NCI-H187 treated with DMSO at 0.1 percent for 48 hours (cell line): ENCODE measurements at places on chromosomes 3 and 15.

DNA sequence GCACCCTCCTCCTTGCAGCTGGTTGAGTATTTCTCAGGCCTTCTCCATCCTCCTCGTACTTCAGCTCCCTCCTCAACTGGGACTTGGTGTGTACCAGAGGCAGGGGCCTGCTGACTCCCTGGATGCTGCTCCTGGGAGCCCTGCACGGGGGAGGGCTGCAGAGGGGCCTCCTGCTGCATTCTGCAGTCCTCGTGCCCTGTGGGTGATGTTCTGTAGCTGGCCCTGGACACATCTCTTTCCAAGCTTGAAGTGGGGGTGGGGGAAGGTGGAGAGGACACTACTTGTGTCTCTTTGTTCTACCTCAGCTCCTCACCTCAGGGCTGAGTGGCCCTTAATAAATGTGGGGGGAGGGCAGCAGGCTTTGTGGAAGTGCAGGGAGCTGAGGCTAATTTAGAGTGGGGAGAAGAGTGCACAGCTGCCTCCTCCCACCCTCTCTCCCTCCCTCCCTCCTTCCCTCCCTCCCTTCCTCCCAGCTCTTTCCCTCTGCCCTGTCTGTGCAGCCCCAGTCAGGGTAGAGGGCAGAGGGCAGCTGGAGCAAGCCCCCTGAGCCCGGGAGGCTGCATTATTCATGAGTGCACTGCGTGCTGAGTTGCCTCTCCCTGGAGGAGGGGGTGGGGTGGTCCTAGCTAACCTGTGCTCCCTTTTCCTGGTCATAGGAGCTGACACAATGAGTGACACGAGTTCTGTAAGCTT, 3.7 kb upstream of the GRM2 start:
- DNase-seq, result peak; percentile 25

DNA sequence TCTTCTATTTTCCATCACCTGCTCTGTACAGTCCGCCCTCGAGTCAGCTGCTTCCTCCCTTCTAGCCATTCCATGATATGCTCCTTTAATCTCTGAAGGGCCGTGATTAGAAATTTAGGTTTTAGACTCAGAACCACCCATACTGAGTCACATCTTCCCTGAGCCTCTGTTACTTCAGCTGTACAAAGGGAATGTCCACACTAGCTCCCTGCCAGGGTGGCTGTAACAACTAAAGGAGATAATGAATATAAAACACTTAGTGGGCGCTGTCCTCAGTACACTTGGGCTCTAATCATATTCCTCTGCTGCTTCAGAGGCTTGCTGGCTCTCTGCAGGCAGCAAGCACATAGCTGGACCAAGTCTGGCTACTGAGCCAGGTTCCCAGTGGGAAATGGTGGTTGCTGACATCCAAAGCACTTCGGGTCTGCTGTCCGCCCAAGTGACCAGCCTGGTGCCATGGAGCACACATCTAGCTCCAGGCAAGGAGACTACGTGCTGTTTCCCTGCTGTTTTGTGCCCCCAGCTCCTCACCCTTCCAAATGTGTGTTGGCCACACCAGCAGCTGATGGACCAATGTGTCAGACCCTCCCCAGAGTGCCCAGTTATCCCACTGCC, 901 bp upstream of the CHST14 start:
- DNase-seq, result no peak

GRCh38 chr15:70293591-70294470, 196.1 kb upstream of the TLE3 start:
- DNase-seq, result no peak

GRCh38 chr3:44529927-44530326, 25.1 kb upstream of the ZKSCAN7 start:
- DNase-seq, result no peak

DNA sequence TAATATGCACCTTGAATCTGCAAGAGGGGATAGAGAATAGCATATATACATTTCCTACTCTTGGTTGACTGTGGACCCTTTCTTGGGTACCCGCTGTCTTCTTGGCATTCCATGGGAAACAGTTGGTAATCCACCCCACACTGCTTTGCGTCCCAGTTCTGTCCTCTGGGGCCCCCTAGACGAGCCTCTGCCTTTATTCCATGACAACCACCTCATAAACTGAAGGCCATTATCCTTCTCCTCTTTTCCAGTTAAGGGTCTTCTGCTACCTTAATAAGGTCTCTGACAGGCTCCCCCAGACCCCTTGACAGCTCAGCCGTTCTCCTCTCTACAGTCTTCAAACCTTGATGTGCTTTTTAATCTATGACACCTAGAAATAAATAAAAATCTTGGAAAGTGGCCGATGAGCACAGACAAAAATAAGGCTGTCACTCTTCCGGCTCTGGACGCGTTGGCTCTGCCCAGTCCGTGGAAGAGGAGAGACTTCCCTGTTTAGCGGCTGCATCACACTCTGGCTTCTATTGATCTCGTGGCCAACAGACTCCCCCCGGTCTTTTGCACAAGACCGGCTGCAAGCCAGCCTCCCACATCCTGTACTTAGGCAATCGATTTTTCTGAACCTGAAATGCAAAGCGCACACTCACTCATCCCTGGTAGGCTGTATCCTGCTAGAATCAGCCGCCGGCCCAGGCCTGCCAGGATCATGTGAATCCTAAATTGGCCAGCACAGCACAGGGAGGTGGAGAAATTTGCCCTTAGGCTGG, 251.0 kb upstream of the TLE3 start:
- no peak for DNase-seq

GRCh38 chr15:85493260-85493659, 112.9 kb downstream of the AKAP13 start:
- DNase-seq, result no peak

DNA sequence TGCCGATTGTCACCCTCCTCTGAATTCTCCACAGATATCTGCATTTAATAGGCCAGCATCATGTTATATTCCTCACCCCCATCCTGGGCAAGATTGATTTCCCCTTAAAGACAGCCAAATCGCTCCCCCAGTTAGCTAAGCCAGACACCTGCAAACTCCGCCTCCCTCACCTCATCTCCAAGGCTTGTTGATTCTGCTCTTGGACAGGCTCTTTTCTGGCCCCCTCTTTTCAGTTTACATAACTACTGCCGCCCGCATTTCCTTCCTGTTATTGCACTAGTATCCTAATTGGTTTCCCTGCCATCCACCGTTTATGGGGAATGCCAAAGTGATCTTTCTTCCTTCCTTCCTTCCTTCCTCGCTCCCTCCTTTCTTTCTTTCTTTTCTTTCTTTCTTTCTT, 214.7 kb upstream of the MRPL3 start:
- no peak for DNase-seq

DNA sequence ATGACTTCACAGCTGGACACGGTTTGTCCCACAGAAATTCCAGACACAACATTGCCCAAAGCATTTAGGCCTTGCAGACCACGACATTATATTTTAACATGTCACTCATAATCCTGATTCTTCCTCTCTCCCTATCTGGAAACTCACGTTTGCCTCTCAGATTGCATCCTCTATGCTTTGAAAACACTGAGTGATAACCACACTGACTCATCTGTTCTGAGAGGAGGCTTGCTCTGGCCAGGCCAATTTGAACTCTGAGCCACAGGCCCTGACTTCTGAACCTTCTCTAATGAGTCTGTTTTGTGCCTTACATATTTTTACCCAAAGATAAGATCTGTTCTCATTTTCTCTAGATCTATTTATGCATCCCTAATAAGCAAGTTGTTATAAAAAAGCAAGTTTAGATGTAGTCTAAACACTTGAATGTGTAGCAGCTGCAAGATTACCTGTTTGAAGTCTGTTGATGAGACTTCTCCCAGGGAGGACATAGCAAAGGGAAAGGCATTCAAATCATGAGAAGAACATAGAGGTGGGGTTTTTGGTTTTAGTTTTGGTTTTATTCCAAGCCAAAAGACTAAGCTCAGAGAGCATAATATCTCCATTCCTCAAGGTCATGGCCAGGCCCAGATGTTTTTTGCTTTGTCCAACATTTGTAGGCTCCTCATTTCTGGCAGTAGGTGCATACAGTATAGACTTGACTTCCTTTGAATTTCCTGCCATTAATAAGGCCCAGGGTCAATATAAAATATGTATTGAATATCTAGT, 234.4 kb upstream of the LRTM1 start:
- DNase-seq, result no peak

GRCh38 chr15:49270541-49271421, 100.7 kb downstream of the GALK2 start:
- no peak for DNase-seq

DNA sequence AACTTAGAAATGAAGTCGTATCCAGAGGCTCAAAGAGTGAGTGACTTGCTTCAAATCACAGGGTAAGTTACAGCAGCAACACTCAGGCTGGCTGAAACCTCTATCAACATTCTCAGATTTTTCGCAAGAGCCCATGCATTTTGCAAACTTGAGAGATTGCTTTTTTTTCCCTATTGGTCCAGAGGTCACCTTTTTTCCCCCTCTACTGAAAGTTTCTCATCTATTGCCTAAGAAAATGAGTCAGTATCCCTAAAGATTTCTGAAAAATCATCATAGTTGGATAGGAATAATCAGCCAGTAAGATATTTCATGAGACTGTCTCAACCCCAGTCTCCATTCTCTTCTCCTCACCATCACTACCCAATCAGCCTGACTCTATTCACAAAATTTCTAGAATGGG, 410.6 kb downstream of the FOXP1 start:
- no peak for DNase-seq

GRCh38 chr3:182438398-182438797, 354.9 kb upstream of the ATP11B start:
- no peak for DNase-seq

DNA sequence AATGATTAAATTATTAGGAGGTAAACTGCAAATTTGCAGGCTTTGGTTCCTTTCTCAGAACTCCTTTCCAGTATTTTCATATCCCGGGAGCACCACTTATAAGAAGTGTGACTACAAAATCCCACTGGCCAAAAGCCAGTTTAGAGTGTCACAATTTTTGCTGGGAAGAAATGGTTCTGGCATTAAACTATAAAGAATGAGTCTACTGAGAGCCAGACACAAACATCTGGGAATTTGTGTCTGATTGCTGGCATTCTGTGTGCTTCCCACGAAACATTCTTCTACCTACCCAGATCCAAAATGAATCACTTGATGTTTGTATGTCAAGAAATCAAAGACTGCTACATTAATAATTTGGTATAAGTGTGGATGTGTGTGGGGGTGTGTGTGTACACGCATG, 82.8 kb downstream of the DUT start:
- DNase-seq, result no peak

DNA sequence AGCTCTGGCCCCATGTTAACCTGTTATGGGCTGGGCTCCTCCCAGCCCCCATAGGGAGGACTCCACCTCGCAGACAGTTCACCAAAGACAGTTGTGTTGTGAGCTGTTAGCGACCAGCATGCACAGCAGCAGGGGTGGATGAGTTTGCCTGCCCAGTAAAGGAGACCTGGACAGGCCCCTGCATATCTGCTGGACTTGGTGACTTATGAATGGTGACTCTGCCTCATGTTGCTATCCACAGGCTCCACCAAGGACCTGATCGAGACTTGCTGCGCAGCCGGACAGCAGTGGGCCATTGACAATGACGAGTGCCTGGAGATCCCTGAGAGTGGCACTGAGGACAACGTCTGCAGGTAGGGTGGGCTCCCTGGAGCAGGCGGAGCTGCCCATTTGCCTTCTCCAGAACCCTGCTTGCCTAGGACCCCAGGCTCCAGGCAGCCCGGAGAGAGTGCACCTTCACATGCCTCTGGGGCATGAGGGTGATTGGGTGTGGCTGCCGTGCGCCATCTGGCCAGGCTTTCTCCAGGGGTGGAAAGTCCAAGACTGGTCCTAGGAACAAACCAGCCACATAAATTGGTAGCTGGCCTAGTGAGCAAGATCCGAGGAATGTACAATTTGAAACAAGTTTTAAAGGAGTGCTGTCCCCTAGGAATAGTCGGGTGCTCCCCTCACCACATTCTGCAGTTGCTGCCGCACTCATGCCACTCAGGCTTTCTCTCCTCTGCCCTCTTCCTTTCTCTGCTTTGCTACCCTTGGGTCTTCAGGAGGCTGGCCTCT, 59.1 kb downstream of the FBLN2 start:
- no peak for DNase-seq

DNA sequence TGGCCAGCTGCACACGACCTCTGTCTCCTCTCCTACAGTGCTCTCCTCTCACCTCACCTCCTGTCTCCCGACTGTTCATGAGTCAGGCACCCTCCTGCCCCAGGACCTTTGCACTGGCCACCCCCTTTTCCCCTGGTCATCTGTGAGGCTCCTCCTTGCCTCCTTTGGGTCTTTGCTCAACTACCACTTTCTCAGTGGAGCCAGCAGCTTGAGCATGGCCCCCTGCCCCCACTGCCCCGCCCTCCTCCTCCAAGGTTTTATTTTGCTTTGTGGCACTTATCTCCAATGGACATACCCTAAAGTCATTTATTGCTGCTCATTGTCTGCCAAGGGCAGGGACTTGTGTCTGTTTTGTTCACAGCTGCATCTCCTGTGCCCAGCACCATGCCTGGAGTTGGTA, 64.3 kb downstream of the MGLL start:
- no peak for DNase-seq

DNA sequence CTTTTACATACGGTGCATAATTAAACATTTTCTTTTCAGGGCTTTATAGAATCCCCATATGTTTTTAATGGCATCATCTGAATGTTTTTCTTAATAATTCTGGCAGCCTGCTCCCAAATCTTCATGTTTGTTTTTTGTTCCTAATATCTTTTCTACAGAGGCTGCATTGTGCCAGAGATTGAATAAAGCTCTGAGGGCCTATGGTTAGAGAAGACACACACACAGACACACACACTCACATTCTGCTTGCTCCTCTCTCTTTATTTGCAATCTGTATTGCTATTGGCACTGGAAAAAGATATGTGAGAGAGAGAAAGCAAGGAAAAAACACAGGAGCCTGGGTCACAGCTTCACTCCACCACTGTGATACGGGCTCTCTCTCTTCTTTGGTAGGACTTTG, 136.0 kb downstream of the MECOM start:
- DNase-seq, result no peak

- no peak for DNase-seq
Observed at GRCh38 chr15:73244333-73244732, 124.4 kb downstream of the HCN4 start.

DNA sequence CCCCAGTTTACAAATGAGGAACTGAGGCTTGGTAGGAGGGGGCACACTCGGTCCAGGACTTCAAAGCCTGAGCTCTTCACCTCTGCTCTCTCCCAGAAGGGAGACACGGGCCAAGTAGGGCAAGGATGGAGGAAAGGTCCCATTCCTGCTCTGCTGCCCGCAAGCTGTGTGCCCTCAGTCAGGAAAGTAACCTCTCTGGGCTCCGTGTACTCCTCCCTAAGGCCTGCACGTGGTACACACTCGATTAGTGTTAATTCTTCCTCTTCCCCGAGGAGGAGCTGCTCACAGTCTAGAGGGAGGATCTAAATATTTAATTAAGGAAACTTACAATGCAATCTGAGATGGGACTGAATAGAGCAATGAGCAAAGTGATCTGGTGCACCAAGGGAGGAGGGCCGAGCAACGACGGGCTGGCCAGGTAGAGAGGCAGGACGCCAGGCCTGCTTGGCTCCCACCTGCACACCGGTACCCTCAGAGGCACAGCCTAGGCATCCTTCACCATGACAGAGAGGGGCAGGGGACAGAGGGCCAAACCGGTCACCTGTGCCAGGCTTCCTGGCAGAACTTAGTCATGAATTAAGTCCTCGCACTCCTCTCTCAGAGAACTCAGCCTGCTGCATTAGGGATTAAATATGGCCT, 47.2 kb upstream of the IQSEC1 start:
- DNase-seq, result no peak

GRCh38 chr3:21672303-21672702, 78.7 kb downstream of the ZNF385D start:
- DNase-seq, result no peak
